ENCODE measurements at places on chromosomes 5 and 9.

GRCh38 chr5:73139485-73139884 lies 19.1 kb downstream of the TMEM171 start:
- peak; percentile 20 for DNase-seq

GRCh38 chr9:121738411-121738810 lies 87.0 kb downstream of the DAB2IP start:
- DNase-seq = no peak

DNA sequence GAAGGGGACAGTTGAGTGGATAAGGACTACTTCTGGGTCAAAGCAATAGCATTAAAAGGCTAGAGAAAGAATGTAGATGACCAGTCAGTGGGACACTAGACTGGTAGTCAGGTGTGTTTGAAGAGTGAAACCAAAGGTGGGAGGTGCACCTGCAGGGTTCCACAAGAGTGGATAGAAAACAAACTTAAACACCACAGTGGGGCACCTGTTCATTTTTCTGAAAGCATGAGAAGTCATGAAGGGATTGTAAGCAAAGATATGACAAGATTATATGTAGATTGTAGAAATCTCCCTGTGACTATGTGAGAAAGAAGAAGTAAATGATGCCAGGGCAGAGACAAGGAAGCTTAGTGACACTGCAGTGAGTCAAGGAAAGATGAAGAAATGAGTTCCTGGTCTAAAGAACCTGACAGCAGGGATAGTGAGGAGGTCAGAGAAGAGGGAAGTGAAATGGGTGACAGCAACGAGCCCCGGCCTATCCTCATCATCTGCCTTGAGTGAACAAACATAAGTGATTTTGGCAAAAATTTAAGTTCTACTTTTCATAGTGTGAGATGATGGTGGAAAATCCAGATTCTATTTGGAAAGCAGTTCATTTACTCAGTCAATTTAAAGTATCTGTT lies 296.9 kb downstream of the TLE4 start:
- DNase-seq = no peak

DNA sequence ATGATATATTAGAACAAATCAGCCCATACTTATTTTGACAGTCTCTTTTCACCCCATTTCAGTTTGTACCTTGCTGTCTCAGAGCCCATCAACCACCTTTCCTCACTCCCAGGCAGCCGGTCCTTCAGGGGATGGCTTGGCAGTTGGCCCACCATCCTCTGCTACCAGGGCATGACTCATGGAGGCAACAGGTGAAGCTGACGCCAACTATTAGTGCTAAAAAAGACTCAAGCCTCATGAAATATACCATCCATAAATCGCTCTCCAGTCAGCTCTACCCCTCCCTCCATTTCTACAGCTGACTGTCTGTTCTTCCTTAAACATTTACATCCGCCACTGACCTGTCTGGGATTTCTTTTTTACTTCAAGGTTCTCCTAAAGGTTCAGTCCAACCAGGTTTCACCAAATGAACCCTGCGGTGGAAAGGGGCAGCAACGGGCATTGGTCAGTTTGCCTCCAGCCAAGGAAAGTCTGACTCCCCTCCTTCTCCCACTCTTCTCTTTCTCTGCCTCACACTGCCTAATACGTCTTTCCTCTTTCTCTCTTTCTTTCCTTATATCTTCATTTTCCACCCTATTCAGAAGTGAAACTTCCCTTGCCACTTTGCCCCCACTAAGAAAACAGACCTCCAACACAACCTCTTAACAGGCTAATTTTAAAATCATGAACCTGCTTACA lies 439.1 kb downstream of the RAB3C start:
- no peak for DNase-seq

- DNase-seq = no peak
These were observed 10.3 kb downstream of the OCLN start for GRCh38 chr5:69502767-69503488.

- no peak for DNase-seq
These were observed 45.5 kb downstream of the COL27A1 start for GRCh38 chr9:114200721-114201300.

GRCh38 chr9:127549751-127550150 lies 62.3 kb upstream of the STXBP1 start:
- no peak for DNase-seq

GRCh38 chr5:148484651-148485050 lies 100.9 kb downstream of the FBXO38 start:
- no peak for DNase-seq

DNA sequence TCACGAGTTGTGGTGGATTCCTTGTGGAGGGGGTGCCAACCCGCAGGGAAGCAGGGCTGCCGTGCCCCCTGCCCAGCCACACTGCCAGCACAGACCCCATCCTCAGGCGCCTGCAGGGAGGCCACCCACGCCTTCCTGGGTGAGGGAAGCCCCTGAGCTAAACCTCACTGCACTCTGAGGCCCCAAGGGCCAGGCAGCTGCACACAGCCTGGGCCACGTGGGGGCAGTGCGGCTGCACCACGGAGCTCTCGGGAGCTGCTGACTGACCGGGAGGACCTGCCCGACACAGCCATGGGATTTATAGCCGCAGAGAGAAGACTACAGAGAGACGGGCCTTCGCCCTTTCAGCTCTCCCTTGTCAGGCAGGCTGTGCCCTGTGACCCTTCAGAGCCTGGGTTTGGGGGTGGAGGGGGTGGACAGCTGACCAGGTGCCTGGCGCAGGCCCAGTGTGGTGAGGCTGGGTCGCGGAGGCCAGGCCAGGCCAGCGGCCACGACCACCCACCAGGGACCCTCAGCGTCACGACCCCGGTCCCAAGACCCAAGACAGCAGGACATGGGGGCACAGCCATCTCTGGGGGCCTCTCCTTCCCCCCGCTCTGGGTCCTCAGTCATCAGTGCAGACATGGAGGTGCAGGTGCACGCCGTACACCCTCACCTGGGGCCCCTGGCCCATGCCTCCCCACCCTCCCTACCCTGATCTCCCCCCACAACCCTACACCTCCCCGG lies 4.3 kb upstream of the AHRR start:
- peak; percentile 85 for DNase-seq

- no peak for DNase-seq
These were observed 28.5 kb downstream of the TSPAN17 start for GRCh38 chr5:176675676-176676360.

GRCh38 chr9:26319859-26320258 lies 572.7 kb downstream of the CAAP1 start:
- DNase-seq = no peak

- DNase-seq = no peak
These were observed 57.3 kb downstream of the PHF2 start for GRCh38 chr9:93633492-93634221.

GRCh38 chr5:2320611-2321010 lies 430.9 kb downstream of the IRX2 start:
- no peak for DNase-seq

DNA sequence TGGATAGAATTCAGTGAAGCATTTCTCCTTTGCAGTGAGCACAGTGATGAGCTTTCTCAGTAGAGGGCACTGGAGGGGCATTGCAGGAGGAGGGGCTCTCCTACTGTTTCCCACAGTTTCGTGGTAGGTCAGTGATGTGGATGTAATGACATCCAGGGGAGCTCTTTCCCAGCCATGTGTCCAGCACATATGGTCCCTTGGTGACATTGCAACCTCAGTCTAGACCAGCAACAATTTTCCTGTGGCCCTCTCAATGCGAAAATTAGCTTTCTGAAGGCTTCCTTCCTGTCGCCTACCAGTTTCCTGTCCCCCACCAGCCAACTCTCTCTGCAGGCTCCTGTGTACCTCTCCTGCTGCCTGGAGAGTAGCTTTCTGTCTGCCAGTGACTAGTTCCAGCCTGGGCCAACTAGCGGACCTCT lies 6.9 kb upstream of the PDCL start:
- DNase-seq = no peak
